ENCODE measurements at places on chromosomes 5 and 9. TPM values are rescaled to one million over a fixed set of nuclear protein-coding genes. Genes with fewer than 3 reads are reported as not detected.

DNA sequence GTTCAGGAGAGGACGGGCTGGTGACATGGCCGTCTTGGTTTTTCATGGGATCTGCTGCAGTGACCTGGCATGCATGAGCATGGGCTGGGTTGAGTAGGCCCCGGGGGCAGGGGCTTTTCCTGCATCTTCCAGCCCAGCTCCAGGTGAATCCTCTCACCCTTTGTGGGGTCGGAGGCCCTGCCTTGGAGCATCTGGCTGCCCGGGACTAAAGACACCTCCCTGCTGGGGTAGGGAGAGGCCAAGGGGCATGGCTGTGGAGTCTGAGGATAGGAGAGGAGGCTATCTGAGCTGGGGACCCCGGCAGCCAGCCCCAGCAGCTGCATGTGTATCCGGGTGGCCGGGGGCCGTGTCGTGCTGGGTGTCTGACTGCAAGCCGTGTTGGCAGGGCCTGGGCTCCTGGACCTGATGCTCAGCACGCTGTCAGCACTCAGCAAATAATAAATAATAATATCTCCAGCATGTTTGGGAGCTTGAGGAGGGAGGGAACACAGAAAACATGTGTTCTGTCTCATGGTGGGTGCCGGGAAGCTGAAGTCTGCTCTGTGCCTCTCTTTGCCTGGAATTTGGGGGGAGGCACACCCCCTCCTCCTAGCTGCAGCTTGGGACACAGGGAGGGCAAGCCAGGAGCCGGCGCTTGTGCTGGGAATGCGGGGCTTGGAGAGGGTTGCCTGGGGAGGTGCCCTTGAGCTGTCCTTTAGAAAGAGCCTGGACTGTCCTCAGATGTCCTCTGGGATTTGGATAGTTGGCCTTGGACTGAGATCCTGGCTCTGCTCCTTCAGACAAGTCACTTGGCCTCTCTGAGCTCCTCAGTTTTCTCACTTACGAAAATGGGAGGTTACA lies 28.4 kb upstream of the PITX1 start:
- no peak for DNase-seq

DNA sequence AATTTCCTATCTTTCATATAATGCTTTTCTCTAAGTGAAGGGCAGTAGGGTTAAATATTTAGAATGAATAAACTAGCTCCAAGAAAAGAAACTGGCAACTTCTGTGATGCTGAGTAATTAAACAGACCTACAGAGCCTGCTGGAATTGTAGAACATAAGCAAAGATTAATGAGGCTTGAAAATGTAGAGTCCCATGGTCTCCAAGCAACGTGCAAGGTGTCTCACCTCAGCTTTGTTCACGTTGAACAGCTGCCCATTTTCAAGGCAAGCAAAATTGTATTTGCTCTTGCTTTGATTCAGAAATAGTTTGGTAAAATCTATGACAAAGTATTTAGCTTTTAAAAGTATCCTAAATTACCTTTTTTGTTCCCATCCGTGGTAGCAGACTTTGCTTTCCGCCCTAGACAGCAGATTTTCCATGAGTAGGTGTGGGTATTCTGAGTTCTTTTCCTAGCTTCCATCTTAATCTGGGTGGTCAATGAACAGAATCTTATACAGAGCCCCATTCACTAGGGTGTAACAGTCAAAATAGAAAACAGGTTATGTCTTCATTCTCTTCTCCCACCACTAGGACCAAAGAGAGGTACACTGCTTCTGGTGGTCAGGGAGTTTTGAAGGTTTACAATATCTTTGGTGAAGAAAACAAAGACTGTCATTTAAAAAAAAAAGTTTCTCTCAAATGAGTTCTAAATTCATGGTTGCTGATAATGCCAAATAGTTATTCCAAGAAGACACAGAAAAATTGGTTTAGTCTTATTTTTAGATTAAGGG lies 52.1 kb upstream of the TYRP1 start:
- no peak for DNase-seq

DNA sequence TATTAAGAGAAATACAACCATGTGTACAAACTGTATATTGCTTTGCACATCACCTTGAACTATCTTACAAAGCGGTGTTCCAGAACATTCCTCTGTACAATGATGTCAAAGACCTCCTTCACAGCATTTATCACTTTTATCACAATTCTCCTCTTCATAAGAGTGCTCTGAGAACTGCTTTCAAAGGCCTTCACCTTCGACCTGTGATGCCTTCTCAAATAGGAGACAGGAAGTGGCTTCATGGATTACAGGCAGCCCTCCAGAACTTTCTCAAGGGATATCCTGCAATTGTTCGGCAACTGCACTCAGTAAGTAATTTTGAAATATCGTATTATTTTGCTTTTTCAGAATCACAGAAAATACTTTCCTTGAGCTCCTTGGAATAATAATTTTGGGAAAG lies 68.0 kb upstream of the IL7R start:
- DNase-seq, result peak; percentile 34

LCP2 gene
- total RNA-seq, result 1.3 TPM

ARHGEF28 gene
- total RNA-seq, result 11.9 TPM

All from uterus (tissue), 4 donors.